Left cardiac atrium (tissue), 4 donors: ENCODE measurements at places on chromosomes 12 and 14. TPM values are rescaled to one million over a fixed set of nuclear protein-coding genes. Genes with fewer than 3 reads are reported as not detected.

The DIO3 gene
- total RNA-seq, result 1.1 TPM

- no peak for DNase-seq
Observed at GRCh38 chr14:84084056-84084630, 1445.8 kb upstream of the FLRT2 start.

- DNase-seq, result peak; percentile 16
Observed at GRCh38 chr14:105857826-105858675, 331.7 kb downstream of the TMEM121 start.

The TMEM132D gene
- 0.05 TPM for total RNA-seq

DNA sequence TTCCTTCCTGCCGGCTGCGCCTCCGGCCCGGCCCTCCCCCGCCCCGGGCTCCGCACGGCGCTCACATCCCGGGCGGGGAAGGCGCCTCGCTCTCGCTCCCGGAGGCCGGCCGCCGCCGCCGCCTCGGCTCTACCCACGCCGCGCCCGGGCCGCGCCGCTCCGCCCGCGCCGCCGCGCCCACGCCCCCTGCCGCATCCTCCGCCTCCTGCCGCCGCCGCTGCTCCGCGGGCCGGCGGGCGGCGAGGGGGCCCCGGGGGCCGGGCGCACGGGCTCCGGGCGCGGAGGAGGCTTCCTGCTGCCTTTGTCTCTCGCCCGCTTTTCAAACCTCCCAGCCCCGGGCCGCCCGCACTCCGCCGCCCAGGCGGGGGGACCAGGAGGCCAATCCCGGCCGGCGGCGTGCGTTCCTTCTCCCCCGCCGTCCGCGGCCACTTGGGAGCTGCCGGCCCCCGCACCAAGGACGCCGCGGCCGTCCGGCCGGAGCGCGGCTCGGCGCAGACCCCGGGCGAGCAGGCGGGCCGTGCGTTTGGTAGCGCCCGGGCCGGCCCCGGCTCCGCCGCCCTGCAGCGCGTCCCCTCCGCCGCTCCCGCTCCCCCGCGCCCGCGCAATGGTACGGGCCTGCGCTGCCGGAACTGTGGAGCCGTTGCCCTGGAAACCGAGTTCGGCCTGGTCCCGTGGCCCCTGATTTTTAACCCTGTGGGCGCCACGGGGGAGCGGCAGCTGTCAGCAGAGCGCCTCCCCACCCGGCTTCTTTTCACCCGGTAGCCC lies at the start of gene FBXL14:
FBXL14 (minus strand) TSS at position 321 of the 765 bp plus-strand sequence. CDS start 515 bp downstream, outside the sequence.
- peak; percentile 94 for DNase-seq

The KCNMB4 gene
- 2.3 TPM for total RNA-seq

GRCh38 chr12:94073441-94074051 lies 74.8 kb upstream of the PLXNC1 start:
- peak; percentile 43 for DNase-seq

The FOXG1 gene
- not detected for total RNA-seq

DNA sequence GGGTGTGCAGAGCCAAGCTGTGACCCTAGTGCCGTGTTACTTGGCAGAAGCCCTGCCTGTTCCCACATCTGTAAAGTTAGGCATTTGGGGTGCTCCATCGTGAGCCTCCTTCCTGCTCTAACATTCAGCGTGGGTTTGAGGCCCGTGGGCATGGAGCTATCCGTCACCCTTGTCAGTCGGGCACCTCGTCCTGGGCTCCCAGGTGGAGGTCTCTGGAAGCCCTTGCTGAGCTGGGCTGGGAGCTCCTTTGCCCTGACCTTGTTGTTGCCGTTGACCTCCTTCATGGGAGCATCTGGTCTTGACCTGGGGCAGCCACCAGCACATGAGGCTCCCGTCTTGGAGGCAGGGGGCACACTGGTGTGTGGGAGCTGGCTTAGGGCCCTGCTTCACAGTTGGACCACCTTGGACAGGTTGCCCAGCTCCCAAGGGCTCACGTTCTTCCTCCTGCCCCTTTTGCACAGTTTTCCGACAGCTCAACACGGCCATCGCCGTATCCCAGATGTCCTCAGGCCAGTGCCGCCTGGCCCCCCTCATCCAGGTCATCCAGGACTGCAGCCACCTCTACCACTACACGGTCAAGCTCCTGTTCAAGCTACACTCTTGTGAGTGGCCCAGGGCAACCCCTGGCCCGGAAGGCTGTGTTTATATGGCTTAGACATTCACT lies 18.5 kb downstream of the HIP1R start:
- DNase-seq, result no peak

The APOF gene
- total RNA-seq, result not detected

DNA sequence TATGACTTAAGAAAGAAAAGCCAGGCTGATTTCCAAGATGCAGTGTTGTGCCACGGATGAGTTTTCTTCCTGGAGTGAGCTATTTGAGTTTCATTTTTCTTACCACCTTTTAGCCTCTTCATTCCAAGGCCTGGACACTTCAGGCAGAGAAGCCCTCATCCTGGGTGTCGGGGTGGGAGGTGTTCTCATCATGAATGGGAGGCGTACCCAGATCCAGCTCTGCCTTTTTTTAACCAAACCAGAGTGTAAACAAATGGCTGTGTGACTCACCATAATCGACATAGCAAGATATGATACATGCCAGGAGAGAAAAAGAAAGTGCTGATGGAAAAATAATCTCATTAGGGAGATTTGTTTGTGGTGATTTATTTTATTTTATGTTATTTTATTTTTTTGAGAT lies 79.9 kb downstream of the ARF6 start:
- DNase-seq, result no peak

DNA sequence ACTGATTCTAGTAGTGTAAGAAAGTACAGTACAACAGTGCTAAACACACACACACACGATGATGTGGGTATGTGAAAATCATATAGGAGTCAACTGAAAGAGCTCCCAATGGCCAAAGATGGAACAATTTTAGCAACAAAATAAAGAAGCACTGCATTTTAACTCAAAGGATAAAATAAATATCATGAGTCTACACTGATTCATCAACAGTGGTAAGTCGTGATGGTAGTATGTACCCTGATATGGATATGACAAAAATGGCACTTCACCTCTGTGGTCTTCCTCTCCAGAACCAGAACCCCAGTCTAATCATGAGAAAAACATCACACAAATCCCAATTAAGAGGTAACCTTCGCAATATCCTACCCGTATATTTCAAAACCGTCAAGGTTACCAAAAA lies 41.4 kb upstream of the TBPL2 start:
- no peak for DNase-seq

The CLEC2A gene
- not detected for total RNA-seq

The ZFHX2 gene
- 1.3 TPM for total RNA-seq

- no peak for DNase-seq
Observed at GRCh38 chr14:98748966-98749365, 523.0 kb downstream of the BCL11B start.

The RND1 gene
- total RNA-seq, result 0.79 TPM

DNA sequence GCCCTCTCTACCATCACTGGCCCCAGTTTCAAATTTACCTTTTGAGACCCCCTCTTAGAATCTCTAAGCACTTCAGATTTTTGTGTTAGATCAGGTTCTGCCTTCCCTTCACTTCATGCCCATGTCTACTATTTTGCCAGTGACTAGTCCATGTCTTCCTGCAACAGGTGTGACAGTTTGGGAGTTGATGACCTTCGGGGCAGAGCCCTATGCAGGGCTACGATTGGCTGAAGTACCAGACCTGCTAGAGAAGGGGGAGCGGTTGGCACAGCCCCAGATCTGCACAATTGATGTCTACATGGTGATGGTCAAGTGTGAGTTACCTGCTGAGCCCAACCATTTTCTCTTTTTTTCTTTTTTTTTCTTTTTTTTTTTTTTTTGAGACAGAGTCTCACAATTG lies 5.8 kb upstream of the PA2G4 start:
- DNase-seq, result no peak

- no peak for DNase-seq
Observed at GRCh38 chr12:12759234-12759915, 26.1 kb upstream of the APOLD1 start.

The WNT1 gene
- not detected for total RNA-seq

GRCh38 chr12:93273834-93274564 lies 103.7 kb upstream of the NUDT4 start:
- no peak for DNase-seq

DNA sequence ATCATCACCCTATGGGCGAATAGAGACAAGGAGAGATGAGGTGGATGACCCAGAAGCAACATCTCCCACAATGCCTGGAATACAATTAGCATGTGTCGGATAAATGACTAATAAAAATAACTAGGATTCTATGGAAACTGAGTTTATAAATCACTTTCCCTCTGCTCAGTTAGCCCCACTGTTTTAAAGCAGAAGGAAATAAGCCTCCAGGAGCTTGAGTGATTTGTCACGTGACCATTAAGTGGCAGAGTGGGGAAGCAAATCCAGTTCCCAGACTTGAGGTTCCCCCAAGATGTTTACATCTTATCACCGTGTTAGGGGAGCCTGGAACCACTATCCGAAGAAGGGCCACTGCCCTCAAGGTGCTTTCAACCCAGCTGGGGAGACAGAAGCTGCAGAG lies 136.5 kb upstream of the CCND2 start:
- no peak for DNase-seq

GRCh38 chr12:25557830-25558436 lies 4.8 kb upstream of the LMNTD1 start:
- DNase-seq, result no peak

- DNase-seq, result no peak
Observed at GRCh38 chr14:31230573-31230958, 23.0 kb upstream of the HECTD1 start.

DNA sequence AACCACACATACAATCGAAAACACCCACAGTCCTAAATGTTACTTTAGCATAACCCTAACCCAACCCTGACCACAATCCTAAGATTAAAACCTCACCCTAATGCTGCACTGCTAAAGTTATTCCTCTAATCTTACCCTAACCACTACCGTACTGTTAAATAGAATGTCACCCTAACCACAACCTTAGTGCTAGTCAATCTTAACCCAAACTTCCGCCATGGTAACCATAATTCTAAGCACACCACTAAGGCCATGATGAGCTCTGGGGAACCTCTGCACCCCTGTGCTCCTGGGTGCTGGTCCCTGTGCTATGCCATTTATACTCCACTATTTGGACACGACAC lies 38.0 kb downstream of the LTBP2 start:
- no peak for DNase-seq

The PRKD1 gene
- 6.3 TPM for total RNA-seq
